ENCODE measurements at places on chromosomes 5 and 9.

DNA sequence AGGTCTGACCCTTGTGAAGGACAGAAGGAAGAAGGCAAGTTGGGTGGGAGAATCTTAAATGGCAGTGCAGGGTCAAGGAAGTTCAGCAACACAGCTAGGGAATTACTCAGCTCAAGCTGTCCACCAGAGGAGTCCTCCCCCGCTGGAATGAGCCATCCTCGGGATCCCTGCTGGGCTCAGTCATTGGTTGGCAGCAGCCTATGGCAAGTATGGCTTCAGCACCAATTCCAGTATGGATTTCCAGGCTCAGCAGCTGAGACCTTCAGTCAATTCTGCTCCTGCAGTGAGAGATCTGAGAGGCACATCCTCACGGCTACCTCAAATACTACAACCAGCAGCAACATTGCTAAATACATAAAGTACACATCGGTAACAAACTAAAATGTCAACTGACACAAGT, 280.6 kb upstream of the PIK3R1 start:
- DNase-seq: no peak

GRCh38 chr5:127517110-127517479, 345 bp upstream of the PRRC1 start:
- no peak for DNase-seq

DNA sequence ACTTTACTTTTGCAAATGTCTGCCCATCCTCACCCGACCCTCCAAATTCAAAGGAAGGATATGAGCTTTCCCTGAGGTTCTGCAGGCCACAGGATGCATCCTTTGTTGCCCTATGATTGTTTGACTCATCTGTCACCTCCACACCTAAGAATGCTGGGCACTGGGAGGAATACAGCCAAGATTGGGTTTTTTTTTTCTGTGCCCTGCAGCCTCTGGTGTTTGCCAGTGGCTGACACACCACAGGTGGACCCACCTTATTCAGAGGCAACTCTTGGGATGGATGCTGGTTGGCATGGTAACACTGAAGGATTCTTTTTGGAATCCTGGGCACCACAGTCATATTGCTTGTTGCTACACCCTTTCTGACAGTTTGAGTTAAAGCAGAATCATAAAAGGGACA, 29.7 kb downstream of the C9orf152 start:
- peak; percentile 38 for DNase-seq

DNA sequence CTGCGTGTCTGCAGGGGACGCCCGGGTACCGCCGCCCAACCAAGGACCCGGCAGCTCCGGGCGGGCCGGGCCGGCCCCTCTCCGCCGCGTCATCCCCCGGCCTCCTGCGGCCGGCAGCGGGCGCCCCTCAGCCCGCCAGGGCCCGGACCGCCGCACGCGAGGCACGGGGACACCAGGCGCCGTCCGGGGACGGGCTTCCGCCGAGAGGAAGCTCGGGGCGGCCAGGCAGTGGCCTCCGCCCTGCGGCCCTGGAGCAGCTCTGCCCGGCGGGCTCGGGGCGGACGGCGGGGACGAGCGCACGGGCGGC, 373 bp downstream of the FBXW5 start:
- DNase-seq: no peak

GRCh38 chr5:116404792-116405191, 169.8 kb downstream of the SEMA6A start:
- DNase-seq: peak; percentile 22

GRCh38 chr9:111423389-111423788, 60.8 kb downstream of the ECPAS start:
- DNase-seq: no peak

- peak; percentile 33 for DNase-seq
Measured at GRCh38 chr5:16994565-16994964, 58.5 kb upstream of the MYO10 start.

- no peak for DNase-seq
Measured at GRCh38 chr5:144644317-144644716, 473.6 kb downstream of the KCTD16 start.

GRCh38 chr5:123511290-123511647, 708 bp upstream of the CSNK1G3 start:
- DNase-seq: peak; percentile 59

GRCh38 chr5:177509991-177510566, 453 bp upstream of the DOK3 start:
- DNase-seq: no peak

DNA sequence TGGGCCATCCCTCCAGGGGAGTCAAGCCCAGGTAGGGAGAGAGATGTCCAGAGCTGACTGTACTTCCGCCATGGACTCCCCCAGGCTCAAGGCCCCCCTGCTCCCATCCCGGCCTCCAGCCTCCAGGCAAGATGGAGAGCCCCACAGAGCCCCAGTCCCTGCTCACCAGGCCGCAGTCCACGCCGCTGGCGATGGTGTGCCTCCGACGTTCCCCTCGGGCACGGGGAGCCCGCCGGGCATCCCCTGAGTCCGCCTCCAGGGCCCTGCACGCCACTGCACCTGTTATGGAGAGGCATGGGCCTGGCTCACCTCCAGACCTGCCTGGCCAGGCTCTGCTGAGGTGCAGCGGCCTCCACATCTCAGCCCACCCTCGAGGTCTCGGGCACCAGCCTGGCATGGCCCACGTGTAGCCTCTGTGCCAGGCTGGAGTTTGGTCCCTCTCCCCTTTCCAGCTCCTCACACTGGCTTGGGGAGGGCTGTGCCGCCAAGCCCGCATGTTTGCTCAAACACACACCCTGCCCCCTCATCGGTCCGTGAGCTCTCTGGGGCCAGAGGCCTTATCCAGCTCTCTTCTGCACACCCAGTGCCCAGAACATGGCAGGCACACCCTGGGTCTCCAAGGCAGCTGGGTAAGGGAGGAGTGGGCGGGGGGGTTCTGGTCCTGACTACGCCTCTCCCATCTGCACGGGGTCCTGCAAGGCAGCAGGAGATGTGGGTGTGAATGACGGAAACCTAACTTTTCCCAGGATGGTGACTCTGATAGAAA, 4.1 kb downstream of the SAPCD2 start:
- no peak for DNase-seq

DNA sequence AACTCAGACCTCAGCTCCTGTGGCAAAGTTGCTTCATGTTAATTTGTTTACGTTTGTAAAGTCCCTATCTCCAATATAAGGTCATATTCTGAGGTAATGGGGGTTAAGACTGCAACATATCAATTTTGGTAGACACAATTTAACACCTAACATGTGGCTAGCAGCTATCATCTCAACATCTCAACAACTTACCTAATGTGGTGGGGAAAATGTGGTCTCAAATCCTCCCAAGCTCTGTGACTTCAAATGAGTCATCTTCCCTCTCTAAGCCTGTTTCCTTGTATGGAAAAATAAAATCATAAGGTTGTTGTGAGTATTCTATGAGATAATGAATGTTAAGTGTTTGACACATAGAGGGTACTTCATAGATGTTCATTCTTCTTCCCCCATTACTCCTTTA, 443.3 kb downstream of the CDK5RAP2 start:
- peak; percentile 27 for DNase-seq

GRCh38 chr5:25823330-25823873, 1178.6 kb upstream of the CDH10 start:
- DNase-seq: no peak

GRCh38 chr5:50947906-50948683, 281.7 kb downstream of the PARP8 start:
- peak; percentile 4 for DNase-seq

- no peak for DNase-seq
Measured at GRCh38 chr9:35972093-35972492, 14.1 kb upstream of the OR2S2 start.

GRCh38 chr5:19777363-19777762, 210.6 kb downstream of the CDH18 start:
- no peak for DNase-seq

GRCh38 chr5:4881366-4882002, 258.6 kb upstream of the ADAMTS16 start:
- no peak for DNase-seq

- DNase-seq: peak; percentile 2
Measured at GRCh38 chr5:132714456-132715307, 22.7 kb downstream of the KIF3A start.

DNA sequence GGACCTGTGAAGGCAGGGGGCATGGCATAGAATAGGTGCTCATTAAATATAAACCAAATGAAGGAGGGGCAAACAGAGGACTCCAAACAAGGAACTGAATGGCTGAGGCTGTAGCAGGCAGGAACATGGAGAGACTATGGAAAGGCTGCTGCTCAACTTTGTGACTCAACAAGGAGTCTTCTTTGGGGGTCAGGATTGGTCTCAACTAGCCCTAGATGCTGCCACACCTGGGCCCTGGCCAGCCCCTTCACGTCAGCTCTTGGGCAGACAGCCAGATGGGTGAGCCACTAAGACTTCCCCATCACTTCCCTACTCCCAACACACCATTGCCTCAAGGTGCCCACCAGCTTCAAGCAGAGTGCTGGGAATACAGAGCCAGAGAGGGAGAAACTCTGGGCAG, 11.0 kb downstream of the RPP25L start:
- DNase-seq: peak; percentile 27

GRCh38 chr5:72785801-72786200, 30.7 kb upstream of the TNPO1 start:
- DNase-seq: peak; percentile 52

DNA sequence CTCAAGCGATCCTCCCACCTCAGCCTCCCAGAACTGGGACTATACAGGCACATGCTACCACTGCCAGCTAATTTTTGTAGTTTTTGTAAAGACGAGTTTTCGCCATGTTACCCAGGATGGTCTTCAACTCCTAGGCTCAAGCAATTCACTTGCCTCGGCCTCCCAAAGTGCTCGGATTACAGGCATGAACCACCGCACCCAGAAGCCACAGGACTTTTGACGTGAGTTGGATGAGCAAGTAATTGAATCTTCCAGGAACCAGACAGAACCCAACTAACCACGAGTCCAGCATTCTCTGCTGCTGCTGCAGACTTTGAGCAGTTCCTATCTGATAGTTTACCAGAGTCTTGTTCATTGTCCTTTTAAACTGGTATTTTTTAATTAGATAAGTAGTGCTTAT, 9.6 kb upstream of the ATP6V0E1 start:
- no peak for DNase-seq

GRCh38 chr5:1331861-1332405, 13.0 kb downstream of the CLPTM1L start:
- no peak for DNase-seq

- DNase-seq: no peak
Measured at GRCh38 chr5:10913181-10913810, 152.3 kb upstream of the DAP start.

DNA sequence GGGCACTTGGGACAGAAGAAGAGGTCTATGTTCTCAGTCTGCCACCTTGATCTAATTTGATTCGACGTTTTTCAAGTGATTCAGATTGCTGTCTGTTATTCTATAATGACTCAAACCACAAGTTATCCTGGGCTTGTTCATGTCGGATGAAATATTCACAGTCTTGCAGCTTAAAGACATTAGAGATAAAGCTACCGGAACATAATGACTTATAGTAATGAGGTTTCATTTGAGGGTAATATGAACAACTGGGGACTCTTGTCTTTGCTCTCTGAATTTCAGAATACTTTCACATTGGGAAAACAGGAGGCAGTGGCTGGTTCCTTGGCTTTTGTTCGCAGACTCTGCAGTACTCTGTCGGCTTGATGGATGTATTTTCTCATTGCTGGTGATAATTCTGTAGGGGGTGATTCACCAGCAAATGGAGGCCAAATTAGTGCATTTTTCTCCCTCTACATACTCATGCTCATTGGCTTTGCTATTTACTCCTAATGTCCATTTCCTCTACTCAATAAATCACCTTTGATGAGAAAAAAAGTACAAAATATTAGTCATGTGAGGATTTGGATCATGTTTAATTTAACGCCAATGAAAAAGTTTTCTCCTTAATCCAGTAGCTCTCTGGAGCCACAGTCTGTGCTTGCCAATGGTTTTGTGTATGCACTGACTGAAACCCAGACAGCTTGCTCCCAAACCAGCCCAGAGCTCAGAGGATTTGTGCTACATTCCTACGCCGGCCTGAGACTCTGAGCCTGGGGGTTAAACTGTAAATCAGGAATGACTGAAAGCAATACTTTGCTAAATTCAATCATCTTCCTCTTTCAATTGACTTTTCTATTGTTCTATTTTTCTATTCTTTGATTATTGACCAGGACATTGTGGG, 154.7 kb upstream of the ANKH start:
- peak; percentile 25 for DNase-seq

GRCh38 chr9:101399643-101399970, 956 bp downstream of the ZNF189 start:
- no peak for DNase-seq

DNA sequence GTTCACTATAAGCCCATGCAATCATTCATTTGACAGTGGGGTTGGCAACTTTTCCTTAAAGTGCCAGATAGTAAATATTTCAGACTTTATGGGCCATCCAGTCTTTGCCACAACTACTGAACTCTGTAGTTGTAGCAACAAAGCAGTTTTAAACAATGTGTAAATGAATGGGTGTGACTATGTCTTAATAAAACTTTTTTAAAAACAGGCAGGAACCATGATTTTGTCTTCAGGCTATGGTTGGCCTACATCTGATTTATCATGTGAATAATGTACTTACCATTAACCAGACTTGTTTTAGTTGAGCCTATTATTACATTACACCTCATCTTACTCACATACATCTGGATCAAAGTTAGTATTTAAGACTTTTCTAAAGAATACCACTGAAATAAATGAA, 361.6 kb downstream of the GABRG2 start:
- DNase-seq: no peak

GRCh38 chr5:119347574-119347973, 8.2 kb upstream of the TNFAIP8 start:
- peak; percentile 91 for DNase-seq

- no peak for DNase-seq
Measured at GRCh38 chr5:17255471-17256021, 38.1 kb downstream of the BASP1 start.

- DNase-seq: no peak
Measured at GRCh38 chr9:120353506-120353905, 226.5 kb downstream of the CDK5RAP2 start.

GRCh38 chr9:35652829-35653209, 2.1 kb upstream of the SIT1 start:
- no peak for DNase-seq

- no peak for DNase-seq
Measured at GRCh38 chr5:396531-396961, 46.4 kb upstream of the EXOC3 start.

DNA sequence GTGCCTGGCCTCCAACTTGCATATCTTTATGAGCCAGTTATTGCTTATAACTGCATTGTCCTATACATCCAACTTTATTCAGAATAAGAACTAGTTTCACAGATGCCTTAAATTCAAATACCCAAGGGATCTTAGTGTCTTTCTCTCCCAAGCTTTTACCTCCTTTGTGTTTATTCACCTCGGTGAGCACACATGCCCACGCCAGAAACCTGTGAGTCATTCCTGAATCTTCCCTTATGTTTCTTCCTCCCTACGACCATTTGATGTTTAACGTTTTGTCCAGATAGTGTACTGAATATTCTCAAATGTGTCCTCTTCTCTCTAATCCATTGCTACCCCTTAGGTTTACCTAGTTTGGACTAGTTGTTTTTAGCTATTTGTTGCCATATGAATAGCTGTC, 55.5 kb upstream of the MEGF10 start:
- DNase-seq: no peak

DNA sequence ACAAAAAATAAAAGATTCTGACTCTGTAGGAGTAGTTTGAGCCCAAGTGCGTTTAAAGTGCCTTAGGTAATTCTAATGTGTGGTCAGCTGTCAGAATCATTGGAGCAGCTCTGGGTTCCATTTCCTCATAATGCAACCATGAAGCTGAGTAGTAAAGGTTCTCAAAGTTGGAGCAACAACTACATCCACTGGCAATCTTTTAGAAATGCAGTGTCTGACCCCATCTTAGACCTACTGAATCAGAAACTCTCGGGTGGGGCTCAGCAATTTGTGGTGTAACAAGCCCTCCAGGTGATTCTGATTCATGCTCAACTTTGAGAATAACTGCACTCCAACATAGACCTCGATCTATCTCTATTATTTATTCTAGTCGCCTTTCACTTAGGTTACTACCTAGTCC, 7.6 kb upstream of the ALDH1A1 start:
- DNase-seq: peak; percentile 57
